Stimulated activated CD4-positive, alpha-beta T cell treated with anti-CD3 and anti-CD28 coated beads, Interleukin-12 subunit alpha, Interleukin-12 subunit beta, amount 100 ng/mL, for 24 hours (primary cell): ENCODE measurements at places on chromosomes 11 and 22.

GRCh38 chr11:7593481-7593880, 79.7 kb downstream of the PPFIBP2 start:
- DNase-seq, result no peak

DNA sequence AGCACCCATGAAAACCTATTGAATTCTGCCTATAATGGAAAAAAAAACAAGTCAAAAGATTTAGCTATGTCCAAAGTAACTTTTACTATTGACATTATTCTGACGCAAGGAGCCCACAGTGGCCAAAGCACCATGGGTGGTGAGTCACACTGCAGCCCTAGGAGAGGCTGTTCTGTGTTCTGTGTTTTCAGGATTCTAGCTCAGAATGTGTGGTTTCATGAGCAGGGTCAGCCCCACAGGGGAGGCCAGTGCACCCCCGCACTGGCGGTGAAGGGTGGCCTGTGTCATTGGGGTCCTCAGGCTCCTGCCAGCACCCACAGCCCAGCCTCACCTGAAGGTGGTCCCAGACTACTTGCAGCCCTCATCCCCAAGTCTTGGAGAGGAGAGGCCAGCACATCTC, 112.2 kb downstream of the BRD1 start:
- DNase-seq, result no peak

DNA sequence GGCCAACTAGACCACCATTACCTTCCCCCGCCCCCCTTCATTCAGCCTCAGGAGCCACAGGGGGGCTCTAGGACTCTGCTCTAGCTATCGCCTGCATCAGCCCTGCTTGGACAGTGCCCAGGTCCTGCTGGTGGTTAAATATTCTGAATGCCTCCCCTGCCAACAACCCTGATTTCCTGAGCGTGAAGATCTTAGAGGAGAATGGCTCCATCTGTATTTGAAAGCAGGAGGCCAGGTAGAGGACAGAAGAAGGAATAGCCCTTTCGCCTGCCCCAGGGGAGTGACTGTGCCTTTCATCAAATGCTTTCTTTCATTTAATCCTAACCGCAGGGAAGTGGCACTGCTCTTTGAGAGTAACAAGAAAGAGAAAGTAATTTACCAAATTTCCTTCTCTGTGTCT, 69.2 kb downstream of the ISX start:
- DNase-seq, result no peak

DNA sequence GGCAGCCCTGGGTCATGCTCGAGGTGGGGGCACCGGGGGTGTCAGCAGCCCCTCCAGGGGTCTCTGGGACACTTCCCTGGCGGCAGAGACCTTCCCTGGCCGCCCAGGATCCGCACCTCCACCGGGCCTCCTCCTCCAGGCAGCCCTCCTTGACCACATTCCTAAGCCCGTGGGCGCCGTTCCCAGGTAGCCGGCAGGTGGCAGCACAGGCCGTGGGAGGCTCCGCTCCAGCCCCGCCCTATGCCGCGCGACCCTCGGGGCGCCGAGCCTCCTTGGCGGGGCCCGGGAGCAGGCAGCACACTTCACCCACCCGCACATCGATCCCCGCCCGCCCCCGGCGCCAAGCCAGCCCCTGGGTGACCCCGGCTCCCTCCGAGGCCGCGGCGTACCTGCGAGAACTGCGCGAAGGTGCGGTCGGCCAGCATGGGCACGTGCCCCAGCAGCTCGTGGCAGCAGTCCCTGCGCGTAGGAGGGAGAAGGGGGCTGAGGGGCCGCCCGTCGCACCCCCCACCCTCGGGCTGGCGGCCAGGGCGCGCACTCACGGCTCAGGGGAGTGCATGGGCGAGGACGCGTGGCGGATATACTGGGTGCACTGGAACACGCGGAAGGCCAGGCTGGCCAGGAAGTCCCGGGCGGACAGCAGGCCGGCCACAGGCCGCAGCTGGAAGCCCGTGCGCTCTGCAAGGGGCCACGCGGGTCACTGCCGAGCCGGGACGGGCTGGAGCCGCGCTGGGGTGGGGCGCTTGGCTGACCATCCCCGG, 5.3 kb upstream of the INS start:
- DNase-seq, result no peak

DNA sequence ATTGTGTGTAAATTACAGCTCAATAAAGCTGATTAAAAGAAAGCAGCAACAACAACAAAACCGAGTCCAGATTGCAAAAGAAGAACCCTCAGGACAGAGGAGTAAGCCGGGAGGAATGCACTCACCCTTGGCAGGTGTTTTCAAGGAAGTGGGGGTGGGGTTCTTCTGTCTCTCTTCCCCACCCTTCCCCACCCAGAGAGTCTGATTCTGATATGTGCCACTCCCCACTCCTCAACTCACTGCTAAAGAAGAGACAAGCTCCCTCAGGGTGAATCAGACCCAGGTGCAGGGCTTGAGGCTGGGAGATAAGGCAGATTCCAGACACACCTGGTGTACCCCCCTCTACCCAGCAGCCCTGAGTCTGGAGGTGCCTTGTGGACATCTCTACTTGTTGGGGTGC, 38.4 kb upstream of the PHF21A start:
- no peak for DNase-seq
